ENCODE measurements at places on chromosomes 5 and 9. TPM values are rescaled to one million over a fixed set of nuclear protein-coding genes. Genes with fewer than 3 reads are reported as not detected.

DNA sequence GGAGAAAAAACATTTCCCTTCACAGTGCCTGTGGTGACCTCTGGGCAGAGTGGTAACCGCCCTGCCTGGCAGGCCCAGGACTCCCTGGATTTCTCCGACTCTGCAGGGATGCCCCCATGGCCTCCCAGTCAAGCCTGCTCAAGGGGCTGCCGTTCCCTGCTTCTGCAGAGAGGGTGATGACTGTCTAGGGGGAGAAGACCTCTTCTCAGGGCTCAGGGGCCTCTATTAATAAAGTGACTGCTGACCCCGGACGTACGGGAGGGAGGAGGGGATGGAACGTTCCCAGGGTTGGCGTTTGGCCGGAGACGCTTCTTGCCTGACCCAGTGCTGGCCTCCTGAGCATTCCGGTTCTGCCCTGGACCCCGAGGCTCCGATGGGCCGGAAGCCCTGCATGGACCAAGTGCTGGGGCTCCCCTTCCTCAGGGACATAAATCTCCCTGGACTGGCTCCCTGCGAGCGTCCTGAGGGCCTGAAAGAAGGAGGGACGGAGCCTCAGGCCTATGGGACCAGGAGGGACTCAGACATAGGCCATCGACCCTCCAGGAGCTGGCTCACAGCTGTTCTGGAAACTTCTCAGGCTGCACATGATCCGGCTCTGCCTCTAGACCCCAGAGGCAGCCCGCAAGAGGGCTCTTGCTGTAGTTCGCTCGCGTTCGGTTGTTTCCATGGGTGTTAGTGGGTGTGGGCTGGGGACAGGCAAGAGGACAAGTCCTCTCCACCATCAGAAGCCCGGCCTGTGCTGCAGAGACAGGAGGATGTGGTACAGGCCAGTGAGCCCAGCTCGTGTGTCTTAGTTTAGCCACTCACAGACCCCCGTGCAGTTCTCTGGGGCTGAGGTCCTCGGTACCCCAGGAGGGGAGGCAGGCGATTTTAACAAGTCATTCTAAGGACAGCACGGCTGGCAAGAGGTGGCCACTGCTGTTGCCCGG lies 8.1 kb upstream of the RNU6ATAC start:
- no peak for DNase-seq

DNA sequence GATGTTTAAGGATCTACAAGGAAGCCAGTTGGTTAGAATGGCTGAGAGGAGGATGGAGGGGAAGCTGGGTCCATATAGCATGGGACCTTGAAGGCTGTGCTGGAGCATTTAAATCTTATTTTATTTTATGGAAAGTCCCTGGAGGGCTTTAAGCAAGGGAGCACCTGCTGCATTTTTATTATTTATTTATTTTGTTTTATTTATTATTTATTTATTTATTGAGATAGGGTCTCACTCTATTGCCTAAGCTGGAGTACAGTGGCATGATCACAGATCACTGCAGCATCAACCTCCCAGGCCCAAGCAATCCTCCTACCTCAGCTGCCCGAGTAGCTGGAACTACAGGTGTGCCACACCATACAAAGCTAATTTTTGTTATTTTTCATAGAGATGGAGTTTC lies 4.9 kb upstream of the MVB12B start:
- DNase-seq, result no peak

DNA sequence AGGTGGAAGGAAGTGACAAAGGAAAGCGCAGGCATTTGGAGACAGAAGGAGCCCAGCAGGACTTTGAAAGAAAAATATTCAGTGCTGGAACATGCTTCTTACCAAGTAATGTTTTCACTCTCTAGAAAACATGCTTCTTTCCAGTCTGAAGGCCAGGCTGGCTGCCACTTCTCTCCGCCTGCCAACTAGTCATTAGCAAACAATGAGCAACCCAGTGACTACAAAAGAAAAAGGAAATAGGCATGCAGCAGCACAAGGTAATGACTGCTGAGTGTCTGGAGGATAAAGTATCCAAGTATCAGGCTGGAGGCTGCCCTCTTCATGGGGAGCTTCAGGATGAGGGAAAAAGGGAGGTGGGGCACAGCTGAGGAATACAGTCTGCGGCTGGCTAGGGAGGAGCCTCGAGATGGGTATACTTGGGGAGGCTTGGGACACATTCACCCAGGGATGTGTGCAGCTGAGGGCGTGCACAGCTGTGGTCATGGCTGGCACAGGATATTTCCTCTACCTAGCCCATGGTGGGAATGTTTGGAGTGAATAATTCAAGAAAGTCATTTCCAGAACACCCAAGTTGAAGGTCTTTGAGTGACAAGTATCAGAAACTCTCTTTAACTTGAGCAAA lies 161.5 kb upstream of the KIF2A start:
- DNase-seq, result no peak

DNA sequence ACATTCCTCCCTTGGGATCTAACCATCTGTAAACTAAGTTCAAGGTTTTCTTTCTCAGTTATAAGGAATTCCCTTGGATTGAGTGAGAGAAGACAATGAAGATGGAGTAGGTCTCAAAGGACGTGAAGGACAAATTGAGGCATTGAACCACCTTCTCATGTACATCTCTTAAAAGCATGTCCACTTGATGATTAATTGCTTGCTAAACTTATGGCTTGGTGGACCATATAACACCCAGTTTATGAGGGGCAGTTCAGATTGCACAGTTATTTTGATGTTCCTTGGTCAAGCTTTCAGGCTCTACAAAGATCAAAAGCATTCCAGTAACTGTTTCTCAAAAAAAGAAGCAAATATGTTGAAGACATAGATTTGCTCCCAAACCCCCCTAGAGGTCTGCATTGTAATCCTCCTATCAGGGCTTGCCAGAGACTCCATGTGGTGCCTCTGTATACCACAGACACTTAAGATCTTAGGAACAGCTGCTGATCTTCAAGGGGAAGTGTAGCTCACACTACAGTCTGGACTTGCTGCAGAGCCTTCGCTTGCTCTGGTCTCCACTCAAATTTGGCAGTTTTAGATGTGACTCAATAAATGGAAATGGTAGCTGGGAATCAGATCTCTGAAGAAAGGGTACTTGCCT lies 56.9 kb upstream of the ALDH1A1 start:
- no peak for DNase-seq

- DNase-seq, result no peak
Observed at GRCh38 chr9:20914556-20914955, 116.9 kb downstream of the HACD4 start.

TAF11L12 gene
- not detected for total RNA-seq

SLC4A9 gene
- 0.74 TPM for total RNA-seq

ORM2 gene
- total RNA-seq, result 1.6 TPM

IL7R gene
- 23.6 TPM for total RNA-seq

All from omental fat pad (tissue), 4 donors.